ENCODE measurements at places on chromosomes 5 and 9.

DNA sequence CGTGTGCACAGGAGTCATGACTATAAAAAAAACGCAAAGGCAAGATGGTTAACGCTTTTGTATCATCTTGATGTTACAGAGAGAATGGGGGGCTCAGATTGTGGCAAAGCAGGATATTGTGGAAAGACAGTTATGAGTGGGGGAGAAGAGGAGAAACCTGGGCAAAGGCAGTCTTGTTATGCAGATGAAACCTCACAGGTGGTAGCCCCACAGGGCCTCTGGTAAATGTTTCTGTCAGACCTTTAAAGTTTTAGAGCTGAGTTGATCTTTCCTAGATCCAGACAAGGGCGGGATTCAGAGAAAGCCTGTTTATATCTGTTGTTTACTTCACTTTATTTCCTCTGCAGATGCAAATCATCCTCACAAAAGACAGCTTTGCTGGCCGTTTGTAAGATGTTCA is 55.2 kb downstream of the C9orf85 start:
- no peak for DNase-seq

GRCh38 chr9:27019589-27019988 is 14.1 kb upstream of the LRRC19 start:
- no peak for DNase-seq

DNA sequence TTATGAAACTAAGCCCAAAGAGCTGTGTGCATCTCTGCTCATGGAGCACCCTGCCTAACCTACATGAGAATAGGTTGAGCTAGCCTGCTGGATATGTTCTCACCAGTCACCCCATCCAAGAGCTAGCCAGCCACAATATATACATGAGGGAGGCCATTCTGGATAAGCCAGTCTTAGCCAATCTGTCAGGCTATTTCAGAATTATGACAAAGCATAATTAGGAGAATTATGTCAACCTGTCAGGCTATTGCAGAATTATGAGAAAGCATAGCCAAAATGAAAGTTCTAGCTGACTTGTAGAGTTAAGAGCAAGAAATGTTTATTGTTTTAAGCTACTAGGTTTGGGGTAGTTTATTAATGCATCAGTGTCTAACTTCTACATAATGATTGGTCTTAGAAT is 189.8 kb downstream of the WDR70 start:
- no peak for DNase-seq

DNA sequence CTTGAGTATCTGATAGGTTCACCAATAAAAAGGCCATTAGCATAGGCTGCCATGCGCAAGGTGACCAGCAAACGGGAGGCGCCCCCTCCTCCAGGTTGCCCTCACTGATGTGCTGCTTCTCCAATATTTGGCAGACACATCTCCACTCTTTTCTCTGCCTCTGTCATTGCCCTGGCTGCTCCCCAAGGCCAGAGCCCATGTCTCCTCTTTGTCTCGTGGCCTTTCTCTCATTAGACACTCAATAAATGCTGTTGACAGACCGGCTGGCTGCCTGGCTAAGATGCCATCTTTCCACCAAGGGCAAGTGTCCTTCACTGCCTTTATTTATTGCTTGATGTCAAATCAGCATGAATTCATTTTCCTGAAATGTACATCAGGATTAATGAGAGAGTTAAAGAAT is 404.0 kb upstream of the KIF2A start:
- DNase-seq = no peak

DNA sequence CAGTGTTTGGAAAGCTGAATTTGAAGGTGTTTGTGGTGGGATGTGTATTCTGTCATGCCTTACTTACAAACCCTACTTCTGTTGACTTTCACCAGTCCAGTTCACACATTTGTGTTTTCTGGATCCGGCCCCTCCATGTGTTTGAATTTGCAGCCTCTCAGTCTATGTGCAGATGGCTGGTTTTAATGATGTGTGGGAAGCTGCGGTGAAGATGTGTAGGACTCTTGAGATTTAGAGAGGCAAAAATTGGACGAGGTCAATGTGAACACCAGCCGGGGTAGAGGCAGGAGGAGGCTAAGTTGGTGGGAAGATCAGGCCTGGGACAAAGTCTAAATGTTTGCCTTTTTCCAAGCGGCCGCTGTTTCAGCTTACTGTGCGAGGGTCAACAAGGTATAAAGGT is 115.4 kb upstream of the KLF9 start:
- DNase-seq = no peak

DNA sequence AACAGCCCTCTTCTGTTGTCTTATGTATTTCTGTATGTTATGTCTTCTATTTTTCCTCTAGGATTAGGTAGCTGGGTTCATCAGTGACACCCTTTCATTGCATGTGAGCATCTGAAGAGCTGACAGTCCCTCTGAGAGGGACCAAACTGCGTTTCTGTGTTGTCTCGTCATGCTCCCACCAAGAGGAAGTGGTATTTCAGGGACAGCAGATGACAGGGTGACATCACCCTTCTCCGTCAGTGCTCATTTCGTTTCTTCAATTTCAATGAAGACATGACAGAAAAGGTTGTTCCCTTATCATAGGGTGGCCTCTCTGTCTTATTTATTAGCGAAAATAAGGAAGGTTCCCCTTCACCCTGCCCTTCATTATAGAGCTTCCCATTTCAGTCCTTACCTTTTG is 225.9 kb upstream of the NR4A3 start:
- DNase-seq = no peak

DNA sequence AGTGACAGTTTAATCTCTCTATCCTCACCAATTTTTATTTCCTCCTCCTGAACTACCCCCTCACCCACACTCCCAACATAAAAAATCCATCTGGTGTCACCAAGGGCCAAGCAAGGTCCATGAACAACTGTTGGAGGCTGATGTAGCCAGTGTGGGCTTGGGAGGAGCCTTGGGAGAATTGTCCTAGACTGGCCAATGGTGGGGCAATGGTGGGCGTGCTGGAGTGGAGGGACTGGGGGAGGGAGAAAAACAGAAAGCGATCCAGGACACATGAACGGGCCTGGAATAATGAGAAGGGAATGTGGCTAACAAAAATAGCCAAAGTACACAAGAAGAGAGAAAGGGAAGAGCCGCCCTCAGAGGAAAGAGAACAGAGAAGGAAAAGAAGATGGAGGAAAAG is 272.6 kb downstream of the ENC1 start:
- no peak for DNase-seq

- no peak for DNase-seq
These were observed 1.1 kb downstream of the CD14 start for GRCh38 chr5:140631831-140632365.

DNA sequence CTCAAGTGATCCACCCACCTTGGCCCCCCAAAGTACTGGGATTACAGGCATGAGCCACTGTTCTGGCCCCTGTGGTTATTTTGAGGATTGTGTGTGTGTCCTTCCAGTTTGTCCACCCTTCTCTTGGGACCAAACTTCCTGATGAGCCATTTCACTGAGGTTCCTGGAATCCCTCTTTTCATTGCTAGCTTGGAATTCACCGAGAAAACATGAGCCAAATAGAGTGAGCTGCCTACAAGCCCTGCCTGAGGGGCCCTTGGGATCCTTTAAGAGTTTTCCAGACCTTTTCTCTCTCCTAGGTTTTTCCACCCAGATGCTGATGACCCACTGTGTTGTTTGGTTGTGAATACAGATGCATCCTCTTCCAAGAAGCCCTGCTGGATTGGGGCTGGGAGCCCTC is 13.2 kb upstream of the KIF12 start:
- no peak for DNase-seq

DNA sequence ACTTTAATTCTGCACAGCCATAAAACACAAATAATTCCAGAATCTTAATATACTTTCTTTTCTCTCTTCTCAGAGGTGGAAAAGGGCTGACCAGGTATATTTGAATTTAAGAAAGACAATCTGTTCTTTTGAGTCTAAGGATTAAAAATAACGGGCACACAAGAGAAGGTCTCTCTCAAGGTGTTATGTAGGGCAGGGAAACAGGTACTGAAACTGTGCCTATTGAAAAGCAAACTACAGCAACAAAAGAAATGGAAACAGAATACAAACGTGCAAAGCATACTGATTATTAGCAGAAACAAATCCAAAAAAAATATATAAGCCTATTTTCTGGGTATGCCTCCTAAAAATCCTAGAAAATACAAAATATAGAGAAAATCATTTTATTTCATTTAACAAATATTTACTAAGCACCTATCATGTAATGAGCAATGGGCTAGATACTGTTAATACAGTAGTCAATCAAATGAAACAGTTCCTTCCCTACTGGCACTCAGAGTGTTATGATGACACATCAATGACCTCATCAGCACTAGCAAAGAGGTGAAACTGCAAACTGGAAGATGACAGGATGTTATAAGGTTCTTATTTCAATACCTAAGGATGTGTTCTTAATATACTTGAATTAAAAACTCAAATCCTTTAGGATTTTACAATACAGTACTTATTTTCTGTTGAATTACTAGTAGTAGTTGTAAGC is 87.7 kb downstream of the AUH start:
- no peak for DNase-seq

GRCh38 chr5:73692166-73692640 is 66.2 kb downstream of the ARHGEF28 start:
- no peak for DNase-seq

- DNase-seq = no peak
These were observed 158.0 kb downstream of the PAX5 start for GRCh38 chr9:36876056-36876455.

- DNase-seq = no peak
These were observed 254.2 kb upstream of the NR4A3 start for GRCh38 chr9:99567436-99567835.

GRCh38 chr9:110030632-110031031 is 177.3 kb downstream of the C9orf152 start:
- no peak for DNase-seq

GRCh38 chr9:90365666-90366065 is 277.0 kb downstream of the DIRAS2 start:
- no peak for DNase-seq

GRCh38 chr9:120117081-120117480 is 462.9 kb downstream of the CDK5RAP2 start:
- DNase-seq = no peak

DNA sequence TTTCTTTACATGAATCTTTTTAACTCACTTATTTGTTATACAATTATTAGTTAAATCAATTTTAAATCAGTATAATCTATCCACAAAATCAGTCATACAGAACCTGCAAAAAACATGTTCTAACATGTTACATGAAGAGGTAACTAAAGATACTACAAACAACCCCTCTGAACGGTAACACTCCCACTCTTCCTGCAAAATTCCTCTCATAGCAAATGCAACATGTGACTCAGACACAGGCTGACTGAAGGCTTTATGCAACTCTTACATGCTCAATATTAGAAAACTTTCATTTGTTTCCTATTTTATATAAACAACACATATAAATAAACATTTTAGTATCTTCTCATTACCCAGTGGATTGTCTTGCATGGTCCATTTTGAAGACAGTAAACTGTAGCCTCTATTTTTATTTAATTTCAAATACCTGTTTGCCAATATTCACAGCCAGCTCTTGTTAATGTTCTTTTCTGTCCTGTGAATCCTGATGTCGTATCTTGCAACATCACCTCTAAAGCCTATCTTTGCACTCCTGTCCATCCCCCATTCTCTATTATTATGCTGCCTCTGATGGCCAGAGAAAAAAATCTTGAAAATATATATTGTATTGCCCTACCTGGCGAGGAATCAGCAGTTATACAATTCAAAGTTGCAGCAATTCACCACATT is 100.5 kb upstream of the CCDC152 start:
- DNase-seq = no peak

DNA sequence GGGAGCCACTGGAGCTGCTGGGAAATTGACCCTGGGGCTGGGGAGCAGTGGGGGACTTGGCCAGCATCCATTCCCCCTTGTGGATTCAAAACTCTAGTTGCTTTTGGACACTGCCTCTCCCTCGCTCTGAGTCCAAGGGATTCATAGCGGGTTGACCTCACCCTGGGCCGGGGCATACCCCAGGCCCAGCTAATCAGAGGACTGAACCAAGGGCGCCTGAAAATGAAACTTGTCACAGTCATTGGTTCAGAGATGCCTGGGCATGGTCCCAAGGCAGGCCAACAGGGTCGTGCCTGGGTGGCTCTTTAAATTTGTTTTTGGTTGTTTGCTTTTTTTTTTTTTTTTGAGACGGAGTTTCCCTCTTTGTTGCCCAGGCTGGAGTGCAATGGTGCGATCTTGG is 22.6 kb downstream of the STK10 start:
- no peak for DNase-seq

- no peak for DNase-seq
These were observed 545.3 kb upstream of the PTPRD start for GRCh38 chr9:11158063-11158462.

GRCh38 chr5:95954716-95955115 is 6.9 kb downstream of the ELL2 start:
- no peak for DNase-seq

DNA sequence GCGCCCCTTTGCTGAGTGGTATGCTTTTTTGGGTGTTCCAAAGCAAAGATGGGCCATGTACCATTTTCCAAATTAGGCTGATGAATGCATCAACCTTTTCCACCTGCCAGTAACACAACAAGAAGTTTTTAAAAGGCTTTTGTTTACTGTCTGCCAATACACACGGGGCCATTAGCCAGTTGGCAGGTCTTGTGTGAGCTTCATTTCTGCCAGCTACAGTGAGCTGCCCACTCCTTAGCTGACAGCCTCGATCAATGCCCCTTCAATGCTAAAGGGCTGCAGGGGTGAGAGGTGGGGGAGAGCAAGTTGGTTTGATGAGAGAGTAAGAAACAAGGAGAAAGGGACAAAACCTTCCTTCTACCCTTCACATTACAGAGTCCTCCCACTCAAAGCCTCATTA is 128.7 kb downstream of the C5orf15 start:
- DNase-seq = no peak
